Activated CD8-positive, alpha-beta T cell treated with anti-CD3 and anti-CD28 coated beads for 36 hours (primary cell): ENCODE measurements at places on chromosomes 1 and 21. TPM values are rescaled to one million over a fixed set of nuclear protein-coding genes. Genes with fewer than 3 reads are reported as not detected.

GRCh38 chr1:3650248-3651025 lies 534 bp upstream of the WRAP73 start:
- DNase-seq = no peak

The LDLRAD1 gene
- not detected for total RNA-seq

GRCh38 chr1:167599957-167600581 lies 30.0 kb upstream of the RCSD1 start:
- peak; percentile 66 for DNase-seq

The PLEKHA6 gene
- total RNA-seq = 3.7 TPM

DNA sequence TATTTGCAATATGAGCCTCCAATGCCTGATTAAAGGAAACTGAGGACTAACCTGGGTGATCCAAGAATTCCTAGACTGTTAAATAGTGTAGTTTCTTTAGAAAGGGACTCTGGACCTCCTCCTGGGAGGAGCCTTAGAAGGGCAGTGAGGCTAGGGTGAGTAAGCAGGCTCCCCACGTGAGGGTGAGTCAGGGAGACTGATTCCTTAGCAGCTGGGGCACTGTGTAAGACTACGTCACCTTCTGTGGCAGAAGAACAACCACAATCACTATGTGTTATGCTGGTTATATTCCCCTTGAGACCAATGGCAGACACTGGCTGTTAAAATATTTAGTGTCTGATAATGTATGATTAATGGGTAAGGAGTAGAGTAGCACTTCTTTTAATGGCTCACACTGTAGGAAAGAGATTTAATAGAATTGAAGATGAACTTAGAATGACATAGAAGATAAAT lies 53.3 kb upstream of the SYT14 start:
- peak; percentile 77 for DNase-seq

DNA sequence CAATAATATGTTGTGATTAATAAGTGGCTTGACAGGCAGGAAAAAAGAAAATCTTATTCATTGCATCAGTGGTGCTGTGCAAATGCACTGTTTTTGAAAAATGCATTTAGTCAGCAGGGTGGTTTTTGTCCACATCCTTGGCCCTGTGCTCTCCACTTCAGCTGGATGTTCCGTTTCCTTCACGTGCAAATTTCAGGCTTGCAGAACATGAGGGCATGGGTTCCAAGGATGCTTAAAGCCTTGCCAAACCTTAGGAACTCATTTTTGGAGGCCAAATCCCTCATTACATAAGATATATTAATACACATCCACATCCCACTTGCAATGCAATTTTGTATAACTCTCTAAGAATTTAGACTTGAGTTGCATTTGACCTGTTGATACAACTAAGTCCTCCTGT lies 410.1 kb downstream of the PRDM2 start:
- DNase-seq = no peak

The TDRD5 gene
- not detected for total RNA-seq

DNA sequence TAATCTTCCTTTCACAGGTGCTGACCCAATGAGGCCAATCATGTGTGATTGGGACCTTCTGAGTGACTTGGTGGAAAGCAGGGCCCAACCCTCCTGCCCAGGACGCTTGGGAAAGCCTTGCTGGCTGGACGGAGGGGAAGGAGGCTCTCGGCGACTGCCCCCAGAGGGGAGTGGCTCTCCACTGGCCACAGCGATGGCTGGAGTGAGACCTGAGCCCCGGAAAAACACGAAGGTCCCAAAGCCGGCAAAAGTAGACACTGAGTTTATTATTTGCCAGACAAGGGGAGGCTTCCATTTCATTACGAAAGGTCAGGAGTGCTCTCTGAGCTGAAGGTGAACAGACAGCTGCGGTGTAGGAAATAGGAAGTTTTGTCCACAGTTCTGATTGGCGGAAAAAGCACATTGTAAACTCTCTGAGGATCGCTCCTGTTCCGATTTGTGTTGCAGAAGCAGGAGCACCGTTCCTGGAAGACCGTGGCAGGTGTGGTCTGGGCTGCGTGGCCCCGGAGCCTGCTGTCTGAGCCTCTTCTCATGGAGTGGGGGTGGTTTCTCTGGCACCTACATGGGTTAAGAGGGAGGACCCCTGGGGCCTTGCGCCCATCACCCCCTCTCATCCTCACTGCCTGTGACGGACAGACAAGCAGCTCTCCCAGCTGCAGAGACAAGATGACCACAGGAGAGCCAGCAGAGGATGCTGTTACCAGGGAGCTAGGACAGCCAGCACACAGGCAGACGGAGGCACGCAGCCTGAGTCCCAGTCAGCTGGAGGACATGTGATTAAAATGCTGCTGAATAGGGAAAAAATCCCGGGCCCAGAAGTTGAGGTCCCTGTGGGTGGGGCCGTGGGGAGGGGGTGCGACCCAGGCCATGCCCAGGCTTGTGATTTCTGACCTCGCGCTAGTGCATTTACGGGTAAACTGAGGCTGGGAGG lies 41.5 kb downstream of the KRTAP10-1 start:
- no peak for DNase-seq
